ENCODE measurements at places on chromosomes 5 and 9.

GRCh38 chr9:77290373-77290772 is 113.0 kb downstream of the VPS13A start:
- no peak for DNase-seq

DNA sequence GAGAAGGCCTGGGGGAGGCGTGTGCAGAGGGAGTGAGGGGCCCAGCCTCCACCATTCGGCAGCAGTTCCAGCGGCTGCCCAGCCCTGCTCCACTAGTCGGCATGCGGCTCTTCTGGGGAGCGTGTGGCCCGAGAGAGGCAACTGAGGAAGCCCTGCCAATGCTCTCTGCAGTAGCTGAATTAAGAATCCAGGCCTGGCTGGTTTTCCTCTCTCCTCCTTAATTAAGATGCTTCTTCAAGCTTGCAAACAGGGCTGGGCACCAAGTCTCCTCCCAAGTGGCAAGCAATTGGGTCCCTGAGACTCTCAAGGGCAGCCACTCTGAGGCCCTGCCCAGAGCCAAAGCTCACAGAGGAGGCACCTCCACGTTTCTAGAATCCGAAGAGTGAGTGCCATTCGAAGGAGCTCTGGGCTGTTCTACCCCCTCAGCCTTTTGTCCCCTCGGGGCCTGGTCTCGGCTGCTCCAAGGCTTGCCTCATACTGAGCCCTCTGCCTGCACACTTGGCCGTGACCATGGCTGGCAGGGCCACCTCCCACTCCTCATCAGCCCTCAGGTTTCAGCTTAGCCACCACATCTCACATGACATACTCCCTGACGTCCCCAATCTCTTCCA is 75.4 kb upstream of the LRRTM2 start:
- no peak for DNase-seq

GRCh38 chr9:133370685-133371084 is 5.2 kb downstream of the SURF4 start:
- DNase-seq, result no peak

DNA sequence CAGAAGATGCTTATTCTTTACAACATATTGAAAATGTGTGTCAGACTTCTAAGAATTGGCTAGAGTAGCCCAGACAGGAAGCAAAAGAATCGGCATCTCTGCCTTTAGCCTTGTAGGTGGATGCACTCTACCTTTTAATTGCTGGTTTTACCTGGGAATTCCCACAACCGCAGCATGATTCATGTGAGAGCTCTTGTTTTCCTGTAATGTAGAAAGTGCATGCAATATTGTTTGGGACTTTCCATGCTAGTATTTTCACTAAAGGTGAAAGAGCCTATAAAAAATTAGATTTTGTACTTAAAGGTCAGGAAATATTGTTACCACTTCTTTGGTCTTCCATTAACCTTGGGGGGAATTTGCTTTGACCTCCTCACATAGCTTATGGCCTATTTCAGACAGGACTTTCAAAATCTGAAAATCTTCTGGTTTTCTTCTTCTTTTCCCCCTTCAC is 89.8 kb downstream of the NTRK2 start:
- no peak for DNase-seq

DNA sequence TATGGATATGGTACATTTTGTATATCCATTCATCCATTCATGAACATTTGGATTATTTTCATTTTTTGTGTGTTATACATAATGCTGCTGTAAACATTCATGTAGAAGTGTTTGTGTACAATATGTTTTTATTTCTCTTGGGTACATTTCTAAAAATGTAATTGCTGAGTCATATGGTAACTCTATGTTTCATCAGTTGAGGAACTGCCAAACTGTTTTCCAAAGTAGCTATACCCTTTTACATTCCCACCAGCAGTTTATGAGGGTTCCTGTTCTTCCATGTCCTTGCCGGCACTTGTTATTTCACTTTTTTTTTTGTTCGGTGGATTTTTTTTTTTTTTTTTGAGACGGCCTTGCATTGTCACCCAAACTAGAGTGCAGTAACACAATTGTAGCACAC is 54.0 kb upstream of the MCCC2 start:
- no peak for DNase-seq

GRCh38 chr5:58060996-58061395 is 398.9 kb downstream of the PLK2 start:
- DNase-seq, result no peak
